ENCODE measurements at places on chromosomes 16 and 17.

DNA sequence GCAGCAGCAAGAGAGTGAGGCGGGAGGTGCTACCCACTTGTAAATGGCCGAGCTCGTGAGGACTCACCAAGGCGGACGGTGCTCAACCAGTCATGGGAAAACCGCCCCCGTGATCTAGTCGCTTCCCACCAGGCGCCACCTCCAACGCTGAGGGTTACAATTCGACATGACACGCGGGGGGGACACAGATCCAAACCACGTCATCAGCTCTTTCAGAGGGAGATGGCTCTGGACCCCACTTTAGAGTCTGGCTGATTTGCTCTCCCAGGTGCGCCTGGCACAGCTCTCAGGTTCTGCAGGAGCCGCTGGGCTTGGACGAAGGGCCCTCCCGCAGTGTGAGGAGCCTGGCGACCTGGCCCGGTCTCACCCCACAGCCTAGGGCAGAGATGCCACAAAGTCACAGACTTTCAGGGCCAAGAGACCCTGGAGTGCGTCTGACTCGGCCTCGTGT lies 21.1 kb upstream of the DOC2B start:
- H3K27ac ChIP-seq, result no peak overlapping the region
- peaks cover 15% of the 10 kb centered on the region for H3K27me3 ChIP-seq
- no peaks in the 10 kb centered on the region for H3K36me3 ChIP-seq
- DNase-seq, result no peak
- H3K4me3 ChIP-seq, result no peak overlapping the region
- H3K4me1 ChIP-seq, result peaks cover 16% of the 10 kb centered on the region

DNA sequence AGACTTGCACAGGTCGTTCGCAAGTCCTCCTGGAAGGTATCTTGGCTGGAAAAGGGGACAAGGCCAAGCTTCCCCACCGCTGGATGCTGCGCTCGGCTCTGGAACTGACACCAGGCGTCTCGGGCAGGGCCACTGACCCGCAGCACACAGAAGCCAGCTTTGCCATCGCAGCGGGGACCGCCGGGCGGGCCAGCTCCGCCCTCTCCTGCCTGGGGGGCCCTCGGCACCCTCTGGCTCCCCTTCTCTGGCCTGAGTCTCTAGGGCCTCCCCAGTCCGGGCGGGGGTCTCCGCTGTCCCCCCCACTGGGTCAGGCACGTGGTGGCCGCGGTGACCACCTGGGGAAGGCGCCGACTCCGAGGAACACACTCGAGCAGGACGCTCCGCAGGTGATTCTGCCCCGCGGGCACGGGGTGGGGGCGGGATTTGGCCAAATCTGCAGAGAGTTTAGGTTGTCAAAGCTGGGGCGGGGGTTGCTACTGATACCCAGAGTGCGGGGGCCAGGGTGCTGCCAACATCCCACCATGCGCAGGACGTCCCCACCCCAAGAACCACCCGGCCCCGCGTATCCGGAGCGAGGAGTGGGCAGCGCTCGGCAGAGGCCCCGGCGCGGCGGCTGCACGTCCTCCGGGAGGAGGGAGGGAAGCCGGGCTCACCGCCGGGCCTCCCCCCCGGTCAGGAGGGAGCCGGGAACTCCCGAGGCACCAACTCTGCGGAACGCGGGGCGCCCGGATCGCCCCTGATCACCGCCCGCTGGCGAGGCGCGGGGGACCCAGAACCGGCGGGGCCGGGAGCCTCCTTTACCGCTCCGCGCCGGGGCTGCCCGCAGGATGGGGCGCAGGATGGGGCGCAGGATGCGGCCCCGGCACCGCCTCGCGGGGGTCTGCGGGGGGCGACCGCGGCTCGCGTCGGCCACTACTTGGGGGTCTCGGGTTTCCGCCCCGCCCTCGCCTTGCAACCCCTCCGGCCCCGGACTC lies 744 bp upstream of the METRNL start:
- peak overlapping the region; percentile 34 for H3K4me3 ChIP-seq
- peaks cover 17% of the 10 kb centered on the region for H3K36me3 ChIP-seq
- peaks cover 36% of the 10 kb centered on the region for H3K27me3 ChIP-seq
- H3K27ac ChIP-seq, result no peak overlapping the region
- DNase-seq, result no peak

- H3K27ac ChIP-seq, result no peak overlapping the region
- H3K27me3 ChIP-seq, result no peaks in the 10 kb centered on the region
- H3K4me1 ChIP-seq, result peaks cover 3% of the 10 kb centered on the region
- no peak for DNase-seq
Measured at GRCh38 chr16:54118846-54119245, 167.7 kb downstream of the IRX3 start.

- peaks cover 42% of the 10 kb centered on the region for H3K36me3 ChIP-seq
- DNase-seq, result no peak
- peak overlapping the region; percentile 83 for H3K27ac ChIP-seq
- H3K4me1 ChIP-seq, result peaks cover 54% of the 10 kb centered on the region
- H3K4me3 ChIP-seq, result no peak overlapping the region
Measured at GRCh38 chr16:630249-630814, 453 bp upstream of the WFIKKN1 start.

DNA sequence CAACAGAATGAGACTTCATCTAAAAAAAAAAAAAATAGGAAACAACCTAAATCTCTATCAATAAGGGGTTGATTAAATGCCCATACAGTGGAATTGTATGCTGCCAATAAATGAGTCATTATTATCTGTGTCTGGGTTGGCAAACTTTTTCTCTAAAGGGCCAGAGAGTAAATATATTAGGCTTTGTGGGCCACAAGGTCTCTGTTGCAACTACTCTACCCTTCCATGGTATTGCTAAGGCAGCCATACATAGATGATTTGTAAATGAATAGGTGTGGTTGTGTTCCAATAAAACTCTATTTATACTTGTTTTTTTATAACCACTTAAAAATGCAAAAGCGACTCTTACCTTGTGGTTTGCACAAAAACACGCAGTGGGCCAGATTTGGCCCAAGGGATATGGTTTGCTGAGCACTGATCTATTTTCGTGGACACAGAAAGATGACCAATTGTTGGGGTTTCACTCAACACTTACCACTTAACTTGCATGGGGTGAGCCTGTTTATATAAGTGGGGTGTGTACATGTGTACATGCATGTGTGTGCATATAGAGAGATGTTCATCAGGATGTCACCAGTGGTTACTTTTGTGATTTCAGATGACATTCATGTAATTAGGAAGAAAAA lies 12.4 kb upstream of the IL4R start:
- H3K27ac ChIP-seq, result no peak overlapping the region
- H3K4me1 ChIP-seq, result peaks cover 4% of the 10 kb centered on the region
- H3K36me3 ChIP-seq, result no peaks in the 10 kb centered on the region
- no peak overlapping the region for H3K4me3 ChIP-seq

DNA sequence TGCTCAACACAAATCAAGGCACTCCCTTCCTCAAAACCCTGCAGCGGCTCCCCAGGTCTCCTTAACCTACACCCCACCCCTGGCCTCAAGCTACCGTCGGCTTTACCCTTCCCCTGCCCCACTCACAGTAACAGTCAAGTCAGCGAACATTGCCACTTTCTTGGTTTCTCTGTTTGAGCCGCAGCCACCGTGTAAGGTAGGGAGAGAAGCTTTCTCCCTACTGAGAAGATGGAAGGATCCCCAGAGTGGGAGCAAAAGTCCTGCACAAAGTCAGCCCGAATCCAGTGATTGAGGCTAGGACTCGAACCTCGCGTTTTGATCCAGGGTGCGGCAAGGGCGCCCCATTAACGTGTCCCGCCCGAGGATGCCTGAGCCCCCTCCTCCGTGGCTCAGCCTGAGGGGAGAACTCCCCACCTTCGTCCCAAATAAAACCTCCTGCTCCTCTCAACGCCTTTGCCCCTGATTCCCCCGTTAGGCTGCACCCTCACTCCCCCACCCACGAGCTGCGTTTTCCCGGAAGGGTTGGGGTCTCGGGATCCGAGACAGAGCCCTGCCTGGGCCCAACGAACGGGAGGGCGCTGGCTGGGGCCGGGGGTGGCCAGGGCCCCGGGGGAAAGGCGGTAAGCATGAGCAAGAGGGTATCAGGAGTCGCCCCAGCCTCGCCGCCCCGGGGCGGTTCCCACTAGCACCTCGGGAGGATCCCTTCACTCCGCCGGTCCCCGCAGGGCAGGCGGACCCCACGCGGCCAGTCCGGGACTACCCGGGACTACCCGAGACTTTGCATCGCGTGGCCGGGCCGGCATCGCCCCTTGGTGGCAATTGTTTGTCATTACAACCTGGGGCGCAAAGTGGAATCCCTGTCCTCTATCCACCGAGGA lies 9.9 kb upstream of the NAGS start:
- peaks cover 36% of the 10 kb centered on the region for H3K27me3 ChIP-seq
- peaks cover 8% of the 10 kb centered on the region for H3K4me1 ChIP-seq
- peak; percentile 26 for DNase-seq
- H3K27ac ChIP-seq, result no peak overlapping the region
- peak overlapping the region; percentile 15 for H3K4me3 ChIP-seq

Data from muscle of leg (tissue), 16 donors.